ENCODE measurements at places on chromosomes 12 and 14.

- DNase-seq, result no peak
Measured at GRCh38 chr12:65778258-65779090, 45.8 kb upstream of the HMGA2 start.

DNA sequence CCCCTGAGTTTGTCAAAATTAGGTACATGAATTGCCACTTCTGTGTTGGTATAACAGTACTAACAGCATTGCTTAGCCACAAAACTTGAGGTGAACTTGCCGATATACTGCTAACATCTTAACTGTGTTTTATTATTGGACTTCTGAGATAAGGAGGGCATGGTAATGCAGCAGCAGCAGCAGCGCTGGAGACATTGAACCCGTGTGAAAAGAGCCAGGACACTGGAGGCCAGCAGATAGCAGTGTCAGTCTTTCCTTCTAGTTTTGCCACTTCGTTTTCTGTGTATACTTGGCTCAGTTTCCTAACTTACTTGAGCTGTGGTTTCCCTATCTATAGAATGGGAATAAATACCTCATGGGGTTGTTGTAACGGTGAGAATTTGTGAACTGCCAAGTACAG lies 82.7 kb downstream of the KTN1 start:
- DNase-seq, result no peak

GRCh38 chr14:103190741-103191140 lies 67.5 kb downstream of the TNFAIP2 start:
- DNase-seq, result no peak

GRCh38 chr12:76158518-76159321 lies 74.2 kb upstream of the NAP1L1 start:
- DNase-seq, result peak; percentile 46

DNA sequence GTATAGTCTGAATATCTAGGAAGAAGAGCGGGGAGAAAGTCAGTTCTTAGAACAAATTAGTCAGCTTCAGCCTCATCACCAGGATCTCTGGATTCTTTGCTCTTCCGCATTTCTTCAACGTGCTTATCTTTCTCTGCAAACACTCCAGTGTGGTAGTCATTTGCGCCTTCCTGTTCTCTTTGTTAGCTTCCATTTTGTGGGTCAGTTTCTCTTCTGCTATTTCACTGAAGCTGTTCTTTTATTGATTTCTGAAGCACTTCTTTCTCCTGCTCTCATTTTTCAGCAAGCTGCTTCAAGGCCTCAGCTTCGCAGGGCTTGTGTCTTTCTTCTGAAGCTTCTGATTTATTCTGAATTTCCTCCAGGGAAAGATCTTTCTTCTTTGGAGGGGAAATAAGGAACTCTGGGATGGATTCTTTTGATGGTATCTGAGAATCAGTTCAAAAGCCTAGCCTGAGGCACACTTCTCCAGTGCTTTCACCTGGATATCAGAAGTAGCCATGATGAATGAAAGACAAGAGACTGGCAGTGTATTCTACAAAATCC lies 13.5 kb downstream of the AMN1 start:
- no peak for DNase-seq

GRCh38 chr12:123101526-123101925 lies 49.4 kb downstream of the PITPNM2 start:
- no peak for DNase-seq

- no peak for DNase-seq
Measured at GRCh38 chr12:93127582-93128331, 198.7 kb upstream of the EEA1 start.

- no peak for DNase-seq
Measured at GRCh38 chr14:57823015-57823660, 42.8 kb downstream of the SLC35F4 start.

DNA sequence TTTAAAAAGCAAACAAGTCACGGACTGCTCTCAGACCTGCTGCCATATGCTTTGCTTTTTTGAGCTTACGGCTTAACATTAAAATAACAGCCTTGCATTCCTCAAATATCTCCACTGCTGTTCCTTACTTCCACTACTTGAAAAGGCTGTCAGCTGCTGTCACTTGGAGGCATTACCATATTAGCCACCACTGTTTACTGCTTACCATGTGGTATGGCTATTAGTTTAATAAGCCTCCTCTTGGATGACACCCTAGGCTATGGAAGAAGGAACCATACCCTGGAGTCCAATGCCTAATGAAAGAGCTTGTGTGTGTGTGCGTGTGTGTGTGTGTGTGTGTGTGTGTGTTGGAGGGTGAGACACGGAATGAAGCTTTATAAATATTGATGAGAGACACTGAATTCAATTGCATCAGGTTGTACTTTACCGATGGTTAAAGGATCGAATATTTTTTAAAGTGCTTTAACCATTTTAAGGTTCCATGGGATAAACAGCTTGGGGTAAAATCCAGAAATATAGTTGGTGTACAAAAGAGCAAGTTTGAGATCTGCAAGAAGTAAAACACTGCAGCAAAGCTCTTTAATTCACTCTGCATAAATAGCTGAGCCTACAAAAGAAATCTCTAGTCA lies 174.5 kb downstream of the TTC7B start:
- DNase-seq, result no peak

- DNase-seq, result no peak
Measured at GRCh38 chr12:39803151-39803550, 183.5 kb upstream of the ABCD2 start.

DNA sequence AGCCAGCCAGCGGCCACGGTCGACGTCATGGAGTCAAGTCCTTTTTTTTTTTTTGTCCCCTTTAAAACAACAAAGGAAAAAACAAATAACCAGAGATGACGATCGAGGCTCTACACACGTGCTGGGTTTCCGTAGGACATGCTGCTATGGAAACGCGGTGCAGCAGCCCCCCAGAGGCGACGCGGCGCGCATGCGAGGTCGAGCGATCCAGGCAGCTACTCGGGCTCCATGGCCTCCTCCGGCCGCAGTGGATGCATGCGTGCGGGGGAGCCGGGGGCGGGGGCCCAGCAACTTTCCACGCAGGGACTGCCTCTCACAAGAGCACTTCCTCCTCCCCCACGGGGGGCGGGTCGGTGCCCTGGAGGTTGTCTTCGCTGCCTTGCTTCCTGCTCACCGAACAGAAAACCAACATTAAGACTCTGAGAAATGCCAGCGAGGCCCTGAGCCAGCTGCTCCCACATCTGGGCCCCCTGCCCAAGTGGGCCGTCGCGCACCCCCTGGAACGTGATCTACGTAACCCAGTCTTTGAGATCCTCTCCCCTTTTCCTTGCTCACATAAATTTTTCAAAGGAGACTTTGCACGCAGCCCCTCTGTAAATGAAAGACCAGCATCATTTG lies 30.7 kb downstream of the P2RX4 start:
- no peak for DNase-seq

DNA sequence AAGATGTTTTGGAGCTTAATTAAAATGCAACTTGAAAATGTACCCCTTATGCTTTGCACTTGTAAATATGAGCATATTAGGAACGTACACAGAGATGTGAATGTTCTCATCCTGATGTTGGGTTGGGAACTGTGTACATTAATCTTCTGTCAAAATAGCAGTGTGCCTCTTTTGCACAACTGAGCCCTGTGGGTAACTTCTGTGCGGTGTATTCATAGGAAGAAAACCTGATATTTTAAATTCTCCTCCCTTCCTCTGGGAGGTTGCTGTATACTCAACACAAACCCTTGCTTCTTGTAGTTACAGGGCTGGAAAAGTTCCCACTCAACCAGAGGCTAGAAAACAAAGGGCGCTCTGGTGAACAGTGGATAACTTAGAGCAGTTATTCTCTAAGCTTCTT lies 18.7 kb downstream of the PTHLH start:
- DNase-seq, result no peak

DNA sequence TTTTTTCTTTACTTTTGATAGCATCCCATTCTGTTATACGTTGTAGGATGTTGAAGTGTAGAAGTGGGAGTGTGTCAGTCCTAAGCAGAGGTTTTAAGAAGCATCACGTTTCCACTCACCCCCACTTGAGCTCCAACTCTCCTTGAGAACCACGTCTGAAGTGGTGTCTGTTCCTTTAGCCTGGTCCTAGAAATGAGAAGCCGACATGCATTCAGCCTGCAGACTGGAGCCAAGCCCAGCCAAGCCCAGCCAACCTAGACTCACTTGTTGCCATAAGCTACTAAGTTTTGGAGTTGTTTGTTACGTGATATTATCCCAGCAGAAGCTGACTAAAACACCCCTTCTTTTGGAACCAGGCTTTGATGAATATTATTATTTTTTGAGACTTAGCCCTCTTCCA lies 4.4 kb upstream of the ELK3 start:
- DNase-seq, result no peak

DNA sequence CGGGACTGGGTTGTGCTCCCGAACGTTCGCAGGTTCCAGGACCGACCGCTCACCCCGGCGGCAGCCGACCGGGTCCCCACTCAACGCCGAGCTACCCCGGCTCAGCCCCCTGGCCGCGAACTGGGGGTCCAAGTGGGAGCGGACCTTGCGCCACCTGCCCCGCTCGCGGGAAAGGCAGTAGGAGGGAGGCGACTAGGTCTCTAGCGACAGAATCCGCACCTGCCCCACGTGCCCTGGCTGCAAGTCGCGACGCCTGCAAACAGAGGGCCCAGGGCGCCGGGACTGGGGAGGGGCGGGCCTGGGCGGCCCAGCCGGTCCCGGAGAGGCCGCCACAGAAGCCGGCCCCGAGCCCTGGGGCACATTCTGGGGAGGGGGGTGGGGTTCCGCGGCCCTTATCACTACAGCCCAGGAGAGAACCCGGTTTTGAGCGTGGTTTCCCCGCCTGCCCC lies 239.2 kb upstream of the CPNE8 start:
- no peak for DNase-seq

GRCh38 chr14:55577229-55577628 lies 2.8 kb upstream of the KTN1 start:
- DNase-seq, result no peak

DNA sequence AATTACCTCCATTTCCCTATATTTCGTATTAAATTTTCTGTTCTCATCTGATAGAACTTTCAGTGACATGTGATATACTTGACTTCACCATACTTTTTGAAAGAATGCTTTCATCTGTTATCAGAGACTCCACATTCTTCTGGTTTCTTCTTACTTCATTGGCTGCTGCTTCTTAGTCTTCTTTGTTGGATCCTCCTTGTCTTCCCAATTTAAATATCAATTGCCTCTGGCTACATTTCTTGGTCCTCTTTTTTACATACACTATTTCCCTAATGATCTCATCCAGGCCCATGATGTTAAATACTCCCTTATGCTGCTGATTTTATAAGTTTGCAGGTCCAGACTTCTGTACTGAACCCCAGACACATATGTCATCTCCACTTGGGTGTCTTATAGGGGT lies 22.0 kb downstream of the OR5AU1 start:
- DNase-seq, result peak; percentile 13

DNA sequence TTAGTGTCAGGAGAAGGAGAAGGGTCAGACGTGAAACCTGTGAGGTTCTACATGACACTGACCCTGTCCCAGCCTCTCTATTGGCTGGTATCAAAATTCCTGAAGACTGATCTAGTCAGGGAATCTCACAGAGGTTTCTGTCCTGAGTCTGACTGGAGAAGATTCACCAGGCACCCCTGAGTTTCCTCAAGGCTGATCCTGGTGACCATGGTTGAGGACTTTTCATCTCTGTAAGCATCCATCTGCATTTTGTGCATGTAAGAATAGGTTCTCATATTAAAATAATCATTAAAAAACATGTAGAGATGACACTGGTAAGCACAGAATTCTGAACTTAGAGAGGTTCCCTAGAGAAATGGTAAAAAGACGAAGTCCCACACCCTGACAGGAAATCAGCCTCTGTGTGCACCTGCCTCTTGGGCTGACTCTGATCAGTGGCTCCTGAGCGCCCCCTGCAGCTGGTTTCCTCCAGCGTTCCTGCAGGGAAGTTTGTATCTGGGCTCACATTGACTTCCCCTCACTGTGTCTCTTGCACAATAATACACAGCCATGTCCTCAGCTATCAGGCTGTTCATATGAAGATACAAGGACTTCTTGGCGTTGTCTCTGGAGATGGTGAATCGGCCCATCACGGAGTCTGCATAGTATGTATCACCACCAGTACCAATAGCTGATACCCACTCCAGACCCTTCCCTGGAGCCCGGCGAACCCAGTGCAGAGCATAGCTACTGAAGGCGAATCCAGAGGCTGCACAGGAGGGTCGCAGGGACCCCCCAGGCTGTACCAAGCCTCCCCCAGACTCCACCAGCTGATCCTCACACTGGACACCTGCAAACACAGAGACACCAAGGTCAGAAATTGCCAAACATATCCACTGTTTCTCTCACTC lies 991.9 kb downstream of the TMEM121 start:
- no peak for DNase-seq

- DNase-seq, result no peak
Measured at GRCh38 chr14:78005325-78005724, 164.8 kb upstream of the NRXN3 start.

- DNase-seq, result no peak
Measured at GRCh38 chr14:32014057-32014456, 63.0 kb upstream of the ARHGAP5 start.

GRCh38 chr14:69153152-69153872 lies 393 bp upstream of the DCAF5 start:
- DNase-seq, result peak; percentile 71

GRCh38 chr12:5031958-5032357 lies 11.7 kb upstream of the KCNA5 start:
- no peak for DNase-seq

GRCh38 chr14:90613997-90614396 lies 202.2 kb downstream of the TTC7B start:
- no peak for DNase-seq

GRCh38 chr12:33581613-33582122 lies 142.0 kb upstream of the SYT10 start:
- no peak for DNase-seq

GRCh38 chr12:119989731-119990381 lies 820 bp downstream of the BICDL1 start:
- peak; percentile 80 for DNase-seq

- DNase-seq, result no peak
Measured at GRCh38 chr14:68553311-68553710, 239.6 kb downstream of the ZFP36L1 start.

DNA sequence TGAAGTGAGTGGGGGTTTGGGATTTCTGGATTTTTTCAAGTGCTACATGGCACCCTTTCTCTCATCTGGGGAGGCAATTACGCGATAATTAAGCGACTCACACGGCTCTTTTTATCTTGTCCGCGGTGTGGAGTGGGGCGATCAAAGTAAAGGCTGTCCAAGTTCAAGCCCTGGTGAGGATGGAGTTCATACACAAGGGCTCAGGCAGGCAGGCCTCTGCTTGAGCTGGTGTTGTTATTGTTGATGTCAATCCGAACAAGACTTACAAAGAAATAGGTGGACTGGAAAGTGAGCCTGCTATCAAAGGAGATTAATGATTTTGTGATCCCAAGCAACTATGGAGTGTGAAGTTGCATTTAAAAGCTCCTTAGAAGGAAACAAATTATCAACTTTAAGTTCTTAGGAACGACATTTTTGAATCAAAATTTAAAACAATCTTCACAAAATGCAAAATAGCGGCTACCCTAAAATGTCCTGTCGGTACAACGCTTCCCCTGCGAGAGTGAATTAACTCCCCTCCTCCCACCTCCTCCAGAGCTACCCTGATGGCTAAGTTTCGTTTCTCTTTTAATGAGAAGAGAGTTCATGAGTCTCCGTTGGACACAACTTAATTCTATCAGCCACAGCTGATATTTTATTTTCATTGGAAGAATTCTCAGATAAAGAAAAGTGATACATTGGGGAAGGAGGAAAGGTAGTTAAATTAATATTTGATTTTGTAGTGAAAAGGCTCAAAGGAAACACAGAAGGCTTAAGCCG lies 5.9 kb downstream of the FOXA1 start:
- DNase-seq, result no peak

GRCh38 chr14:96038920-96039632 lies at the start of gene C14orf132:
TSS of gene C14orf132 (plus strand) at chr14:96039362. CDS start at chr14:96039501, 139 bp downstream.
- DNase-seq, result peak; percentile 22

- no peak for DNase-seq
Measured at GRCh38 chr12:14843425-14843887, at the start of gene ART4. TSS of gene ART4 (minus strand) at chr12:14843526. CDS start at chr12:14843113, 413 bp downstream.

GRCh38 chr12:34393821-34394150 lies 371.5 kb downstream of the ALG10 start:
- DNase-seq, result no peak

Data from NT2/D1 (cell line).